PC-3 (cell line): ENCODE measurements at places on chromosomes 6 and 20. TPM values are rescaled to one million over a fixed set of nuclear protein-coding genes. Genes with fewer than 3 reads are reported as not detected.

The SAMD5 gene
- total RNA-seq = 1.2 and 1.8 TPM in 2 replicates

The UBE3D gene
- total RNA-seq = 5.0 and 7.0 TPM in 2 replicates

The RAD21L1 gene
- total RNA-seq = 0.11 and 0.58 TPM in 2 replicates

The ROS1 gene
- 0.07 and 0.17 TPM in 2 replicates for total RNA-seq

The PRL gene
- total RNA-seq = not detected in 2 replicates

The KIAA1755 gene
- 0.44 and 0.86 TPM in 2 replicates for total RNA-seq

DNA sequence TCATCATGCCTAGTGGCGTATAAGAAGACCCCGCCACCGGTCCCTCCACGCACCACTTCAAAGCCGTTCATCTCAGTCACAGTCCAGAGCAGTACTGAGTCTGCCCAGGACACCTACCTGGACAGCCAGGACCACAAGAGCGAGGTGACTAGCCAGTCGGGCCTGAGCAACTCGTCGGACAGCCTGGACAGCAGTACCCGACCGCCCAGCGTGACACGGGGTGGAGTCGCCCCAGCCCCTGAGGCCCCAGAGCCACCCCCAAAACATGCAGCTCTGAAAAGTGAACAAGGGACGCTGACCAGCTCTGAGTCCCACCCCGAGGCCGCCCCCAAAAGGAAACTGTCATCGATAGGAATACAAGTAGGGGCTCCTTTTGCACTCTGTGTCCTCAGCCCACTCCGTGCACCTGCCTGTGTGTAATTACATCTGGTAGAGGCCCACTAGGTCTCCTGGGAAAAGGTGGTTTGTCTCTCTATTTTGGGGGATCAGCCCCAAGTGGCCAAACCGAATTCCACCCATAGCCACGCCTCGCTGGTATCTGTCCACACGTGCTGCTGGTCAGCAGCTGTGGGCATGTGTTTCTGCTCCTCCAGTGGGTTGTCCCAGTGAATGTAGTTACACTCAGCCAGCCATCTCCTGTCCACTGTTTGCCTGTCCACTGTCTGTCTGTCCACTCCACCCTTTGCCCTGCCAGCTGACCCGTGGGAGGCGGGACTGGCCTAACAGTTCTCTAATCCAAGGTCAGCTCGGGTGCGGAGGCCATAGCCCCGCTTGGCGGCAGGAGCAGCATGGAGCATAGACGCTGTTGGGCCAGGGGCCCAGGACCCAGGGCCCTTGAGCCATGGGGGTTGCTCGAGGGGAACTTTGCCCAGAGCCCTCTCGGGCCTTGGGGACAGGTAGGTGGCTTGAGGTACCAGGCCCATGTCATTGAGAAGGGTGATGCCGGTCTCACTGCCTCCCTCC, 44.3 kb upstream of the MYL9 start:
- H3K4me3 ChIP-seq = no peak overlapping the region
- no peaks in the 10 kb centered on the region for H3K27me3 ChIP-seq
- peaks cover 35% of the 10 kb centered on the region for H3K36me3 ChIP-seq
- no peaks in the 10 kb centered on the region for H3K4me1 ChIP-seq

GRCh38 chr6:19837511-19838441, 606 bp downstream of the ID4 start:
- no peak overlapping the region for H3K27ac ChIP-seq
- peak overlapping the region; percentile 83 for H3K4me3 ChIP-seq
- H3K36me3 ChIP-seq = no peaks in the 10 kb centered on the region
- H3K27me3 ChIP-seq = peaks cover 7% of the 10 kb centered on the region
- H3K4me1 ChIP-seq = peaks cover 12% of the 10 kb centered on the region; the same call in 1 of the 2 replicates

GRCh38 chr6:137893726-137894125, 26.7 kb downstream of the TNFAIP3 start:
- DNase-seq = peak; percentile 48
- H3K4me1 ChIP-seq = peaks cover 17% of the 10 kb centered on the region
- H3K36me3 ChIP-seq = no peaks in the 10 kb centered on the region
- no peaks in the 10 kb centered on the region for H3K27me3 ChIP-seq

- no peaks in the 10 kb centered on the region for H3K27me3 ChIP-seq
- H3K4me1 ChIP-seq = no peaks in the 10 kb centered on the region
- H3K36me3 ChIP-seq = no peaks in the 10 kb centered on the region
Measured at GRCh38 chr6:54217018-54217417, 91.2 kb upstream of the TINAG start.

DNA sequence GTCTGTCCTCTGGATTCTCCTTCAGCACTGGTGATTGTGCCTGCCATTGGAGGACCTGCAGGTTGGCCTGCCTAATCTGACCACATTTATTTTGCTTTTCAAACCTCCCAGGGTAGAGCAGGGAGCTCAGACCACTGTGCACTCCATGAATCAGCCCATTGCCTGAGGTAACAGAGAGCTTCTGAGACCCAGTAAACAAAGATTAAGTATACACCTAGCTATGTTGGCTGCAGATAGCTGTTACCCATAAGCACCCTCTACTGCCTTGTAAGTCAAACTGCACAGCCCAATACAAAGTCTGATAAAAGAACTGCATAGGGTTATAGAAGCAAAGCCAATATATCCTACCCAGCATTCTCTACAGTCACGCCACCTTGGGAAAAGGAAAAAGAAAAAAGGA, 338.7 kb downstream of the HTR1B start:
- no peak overlapping the region for H3K4me3 ChIP-seq
- H3K27me3 ChIP-seq = no peaks in the 10 kb centered on the region
- H3K27ac ChIP-seq = no peak overlapping the region
- no peaks in the 10 kb centered on the region for H3K36me3 ChIP-seq
- DNase-seq = peak; percentile 9

- H3K27me3 ChIP-seq = no peaks in the 10 kb centered on the region
- no peaks in the 10 kb centered on the region for H3K36me3 ChIP-seq
- no peak overlapping the region for H3K27ac ChIP-seq
- DNase-seq = peak; percentile 96
- no peak overlapping the region for H3K4me3 ChIP-seq
Measured at GRCh38 chr6:36302227-36302976, 32.5 kb downstream of the PNPLA1 start.

DNA sequence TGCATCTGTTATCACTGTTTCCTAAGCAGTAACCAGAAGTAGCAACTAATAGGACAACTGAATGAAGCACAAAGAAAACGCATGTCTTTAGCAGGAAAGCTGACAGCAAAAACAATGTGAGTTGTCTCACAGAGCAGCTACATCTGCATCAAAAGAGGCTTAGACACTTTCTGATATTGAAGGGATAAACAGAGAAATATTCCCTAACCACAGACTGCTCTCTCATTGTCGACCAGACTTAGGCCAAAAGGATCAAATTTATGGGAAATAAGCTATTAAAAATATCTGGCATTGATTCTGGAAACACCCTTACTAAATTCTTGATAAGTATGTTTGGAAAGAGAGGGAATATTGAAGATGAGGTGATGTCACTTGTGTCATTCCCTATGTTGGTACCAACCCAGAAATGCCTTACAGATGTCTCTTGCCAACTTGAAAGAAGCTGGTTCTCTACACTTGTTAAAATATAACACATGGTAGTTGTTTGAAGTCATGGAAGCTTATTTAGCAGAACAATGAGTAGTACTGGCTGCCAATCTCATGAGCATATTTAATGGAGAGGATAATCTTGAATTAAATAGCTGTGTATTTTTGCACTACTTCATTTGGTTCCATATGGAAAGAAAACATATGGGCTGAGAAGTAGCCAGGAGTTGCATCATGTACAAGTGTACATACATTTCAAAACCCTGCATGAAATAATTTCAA, 929.3 kb upstream of the MAN1A1 start:
- no peak overlapping the region for H3K27ac ChIP-seq
- H3K4me3 ChIP-seq = no peak overlapping the region
- H3K27me3 ChIP-seq = no peaks in the 10 kb centered on the region
- no peak for DNase-seq

- H3K36me3 ChIP-seq = no peaks in the 10 kb centered on the region
- no peak for DNase-seq
- peaks cover 34% of the 10 kb centered on the region for H3K4me1 ChIP-seq
- H3K27ac ChIP-seq = no peak overlapping the region
- no peaks in the 10 kb centered on the region for H3K27me3 ChIP-seq
Measured at GRCh38 chr6:43091436-43091991, 15.4 kb downstream of the PTK7 start.

DNA sequence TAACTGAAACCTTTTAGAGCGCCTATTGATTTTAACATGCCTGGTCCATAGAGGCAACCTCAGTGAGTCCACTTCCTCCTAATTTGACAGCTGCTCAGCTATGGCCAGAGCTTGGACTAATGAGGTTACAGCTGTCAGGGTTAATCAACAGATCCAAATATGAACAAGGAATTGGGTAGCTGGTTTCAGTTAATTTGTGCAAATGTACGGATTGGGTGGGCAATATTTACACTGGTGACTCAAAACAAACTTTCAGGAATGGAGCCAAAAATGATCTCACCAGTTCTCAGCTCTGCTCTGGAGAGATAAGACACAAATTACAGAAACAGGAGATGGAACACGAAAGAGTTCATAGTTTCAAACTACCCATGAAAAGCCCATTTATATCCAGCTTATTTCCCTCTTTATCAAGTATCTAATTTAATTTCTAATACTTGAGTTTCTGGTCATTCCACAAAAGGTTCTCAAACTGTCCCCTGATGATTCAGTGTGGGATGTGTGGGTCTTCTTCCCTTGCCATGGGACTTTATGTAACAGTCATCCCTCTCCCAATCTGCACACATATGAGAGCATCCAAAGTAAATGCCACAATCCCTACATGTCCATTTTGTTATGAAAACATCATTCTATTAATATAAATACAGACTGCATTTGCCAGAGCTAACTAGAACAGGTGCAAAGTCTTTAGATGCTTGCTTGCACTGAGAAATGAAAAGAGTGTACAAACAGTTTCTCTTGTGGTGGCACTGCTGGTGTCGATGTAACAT, 149.9 kb downstream of the RPS12 start:
- no peak overlapping the region for H3K4me3 ChIP-seq
- DNase-seq = peak; percentile 86
- H3K36me3 ChIP-seq = no peaks in the 10 kb centered on the region
- no peaks in the 10 kb centered on the region for H3K27me3 ChIP-seq
- peaks cover 79% of the 10 kb centered on the region for H3K4me1 ChIP-seq

DNA sequence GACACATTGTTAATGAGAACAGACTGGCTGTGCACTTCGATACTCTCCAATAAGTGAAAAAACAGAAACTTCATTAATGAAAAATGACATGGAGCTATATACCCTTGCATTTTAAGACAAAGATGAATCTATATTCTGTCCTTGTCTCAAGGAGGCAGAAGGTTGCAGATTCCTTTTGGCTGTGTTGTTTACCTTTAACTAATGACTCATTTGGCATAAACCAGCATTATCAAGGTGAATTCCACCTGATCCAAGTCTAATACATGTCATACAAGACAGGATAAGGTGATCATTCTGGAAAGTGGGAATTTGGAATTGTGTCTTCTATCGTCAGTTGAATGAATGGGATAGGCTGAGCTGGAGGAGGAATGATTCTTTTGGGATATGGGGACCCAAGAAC, 192.9 kb downstream of the PLCB4 start:
- H3K4me1 ChIP-seq = peaks cover 10% of the 10 kb centered on the region
- H3K27me3 ChIP-seq = no peaks in the 10 kb centered on the region
- H3K27ac ChIP-seq = no peak overlapping the region

DNA sequence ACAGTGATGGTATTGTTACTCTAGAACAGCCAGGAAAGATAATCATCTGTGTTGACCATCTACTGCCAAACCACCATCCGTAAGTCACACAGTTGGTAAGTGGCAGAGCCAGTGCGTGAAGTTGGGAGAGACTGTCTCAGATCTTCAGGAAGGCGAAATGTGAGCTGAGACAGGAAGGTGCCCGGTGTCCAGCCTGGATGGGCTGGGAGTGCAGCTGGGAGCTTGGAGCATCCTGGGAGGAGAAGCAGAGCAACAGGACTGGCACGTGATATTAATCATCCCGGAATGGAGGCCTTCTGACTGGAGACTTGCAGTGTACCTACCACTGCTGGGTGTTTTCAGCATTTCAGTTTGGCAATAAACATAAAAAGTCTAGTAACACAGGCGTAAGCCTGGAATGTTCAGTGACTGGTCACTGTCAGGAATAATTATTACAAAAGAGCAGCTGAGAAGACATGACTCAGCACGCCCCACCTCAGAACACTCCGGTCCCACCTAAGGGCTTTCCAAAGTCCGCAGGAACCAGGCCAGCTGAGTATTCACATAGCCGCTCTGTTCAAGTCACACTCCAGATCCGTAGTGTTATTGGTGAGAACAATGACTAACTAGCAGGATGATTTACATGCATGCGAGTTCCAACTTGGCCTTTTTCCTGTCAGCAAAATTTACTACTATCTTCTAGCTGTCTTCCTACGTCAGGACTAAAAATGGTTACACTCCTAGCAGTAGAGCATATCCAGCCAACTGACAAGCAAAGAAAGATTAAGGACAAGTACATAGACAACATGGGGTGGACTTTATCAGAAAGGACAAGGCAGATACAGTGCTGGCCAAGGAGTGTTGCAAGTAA, 45.1 kb upstream of the PNRC1 start:
- H3K4me3 ChIP-seq = peak overlapping the region; percentile 46; the same call in 1 of the 2 replicates
- H3K27ac ChIP-seq = peak overlapping the region; percentile 72
- H3K36me3 ChIP-seq = no peaks in the 10 kb centered on the region
- peaks cover 16% of the 10 kb centered on the region for H3K4me1 ChIP-seq
- H3K27me3 ChIP-seq = no peaks in the 10 kb centered on the region

GRCh38 chr6:20403766-20404640, 2.3 kb downstream of the E2F3 start:
- peak; percentile 64 for DNase-seq
- peak overlapping the region; percentile 90 for H3K4me3 ChIP-seq
- peaks cover 29% of the 10 kb centered on the region for H3K36me3 ChIP-seq
- H3K4me1 ChIP-seq = peaks cover 19% of the 10 kb centered on the region
- H3K27ac ChIP-seq = peak overlapping the region; percentile 96

DNA sequence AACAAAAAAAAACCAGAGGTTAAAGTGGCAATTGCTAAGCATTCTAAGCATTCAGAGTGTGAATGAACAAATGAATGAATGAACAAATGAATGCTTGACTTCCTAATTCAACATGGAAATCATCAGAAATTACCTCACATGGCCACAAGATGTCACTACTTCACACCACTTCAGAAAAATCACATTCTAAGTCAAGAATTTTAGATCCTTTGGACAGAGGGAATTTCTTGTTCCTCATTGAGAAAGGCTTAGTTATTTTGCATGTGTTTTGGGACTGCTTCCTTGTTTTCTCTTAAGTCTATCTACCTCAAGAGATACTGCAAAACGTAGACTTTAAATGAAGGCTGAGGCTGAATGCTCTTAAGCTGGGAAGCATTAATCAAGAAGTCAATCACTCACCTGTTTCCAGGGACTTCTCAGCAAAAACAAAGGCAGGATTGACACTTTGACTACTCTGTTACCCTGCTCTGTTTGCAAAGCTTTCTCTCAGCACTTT, 120.2 kb downstream of the MBOAT1 start:
- no peaks in the 10 kb centered on the region for H3K36me3 ChIP-seq
- no peak overlapping the region for H3K4me3 ChIP-seq
- H3K27ac ChIP-seq = no peak overlapping the region
- H3K27me3 ChIP-seq = no peaks in the 10 kb centered on the region

GRCh38 chr6:31339210-31339609, 17.8 kb downstream of the HLA-B start:
- no peaks in the 10 kb centered on the region for H3K36me3 ChIP-seq
- H3K27ac ChIP-seq = no peak overlapping the region
- no peak overlapping the region for H3K4me3 ChIP-seq
- H3K27me3 ChIP-seq = no peaks in the 10 kb centered on the region
- H3K4me1 ChIP-seq = no peaks in the 10 kb centered on the region
- no peak for DNase-seq

GRCh38 chr6:169709293-169709692, 7.4 kb downstream of the C6orf120 start:
- H3K4me1 ChIP-seq = peaks cover 11% of the 10 kb centered on the region
- DNase-seq = no peak
- no peaks in the 10 kb centered on the region for H3K27me3 ChIP-seq
- H3K36me3 ChIP-seq = no peaks in the 10 kb centered on the region; the same call in 1 of the 2 replicates
- no peak overlapping the region for H3K4me3 ChIP-seq

GRCh38 chr6:147900247-147900830, 391.8 kb downstream of the SAMD5 start:
- no peaks in the 10 kb centered on the region for H3K4me1 ChIP-seq
- H3K36me3 ChIP-seq = no peaks in the 10 kb centered on the region
- no peaks in the 10 kb centered on the region for H3K27me3 ChIP-seq
- no peak for DNase-seq
